ENCODE measurements at places on chromosomes 6 and 20.

GRCh38 chr6:151652325-151652724 is 155.2 kb upstream of the ESR1 start:
- DNase-seq, result no peak

- DNase-seq, result no peak
Observed at GRCh38 chr6:138025528-138025978, 81.7 kb downstream of the PERP start.

DNA sequence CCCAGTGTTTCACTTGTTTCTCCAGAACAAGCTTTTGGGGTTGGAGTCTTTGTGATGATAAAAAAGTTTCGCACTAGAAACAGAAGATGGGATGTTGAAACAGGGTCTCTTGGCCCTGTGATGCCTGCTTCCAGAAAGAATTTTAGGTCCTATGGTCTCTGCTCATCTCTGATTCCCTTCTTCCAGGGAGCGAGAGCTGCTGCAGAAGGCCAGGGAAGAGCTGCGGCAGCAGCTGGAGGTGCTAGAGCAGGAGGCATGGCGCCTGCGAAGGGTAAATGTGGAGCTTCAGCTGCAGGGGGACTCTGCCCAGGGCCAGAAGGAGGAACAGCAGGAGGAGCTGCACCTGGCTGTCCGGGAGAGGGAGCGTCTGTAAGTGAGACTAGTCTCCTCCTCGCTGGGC is 18.3 kb downstream of the CEP250 start:
- DNase-seq, result no peak

- no peak for DNase-seq
Observed at GRCh38 chr20:46563860-46564221, 13.4 kb upstream of the OCSTAMP start.

- DNase-seq, result no peak
Observed at GRCh38 chr6:82380566-82381185, 17.1 kb downstream of the TPBG start.

DNA sequence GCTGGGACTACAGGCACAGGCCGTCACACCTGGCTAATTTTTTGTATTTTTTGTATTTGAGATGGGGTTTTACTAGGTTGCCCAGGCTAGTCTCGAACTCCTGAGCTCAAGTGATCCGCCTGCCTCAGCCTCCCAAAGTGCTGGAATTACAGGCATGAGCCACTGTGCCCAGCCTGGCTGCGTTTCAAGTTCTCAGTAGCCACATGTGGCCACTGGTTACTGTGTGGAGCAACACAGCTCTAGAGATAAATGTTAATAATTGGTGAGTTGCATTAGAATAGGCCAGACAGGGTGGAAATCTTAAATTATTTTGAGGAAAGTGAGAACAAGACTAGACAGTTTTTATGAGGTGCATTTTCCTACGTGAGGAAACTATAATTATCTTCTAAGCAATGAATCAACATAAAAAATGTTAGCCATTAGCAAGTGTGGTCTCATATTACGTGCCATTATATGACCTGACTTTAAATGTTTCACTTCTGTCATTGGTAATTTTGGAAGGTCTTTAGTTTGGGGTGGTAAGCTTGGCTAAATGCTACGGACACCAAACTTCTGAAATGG is 129.6 kb downstream of the PLEKHG1 start:
- DNase-seq, result no peak

- DNase-seq, result no peak
Observed at GRCh38 chr6:127301199-127301700, 34.6 kb downstream of the RNF146 start.

- peak; percentile 66 for DNase-seq
Observed at GRCh38 chr6:112879920-112880413, 532.8 kb downstream of the RFPL4B start.

DNA sequence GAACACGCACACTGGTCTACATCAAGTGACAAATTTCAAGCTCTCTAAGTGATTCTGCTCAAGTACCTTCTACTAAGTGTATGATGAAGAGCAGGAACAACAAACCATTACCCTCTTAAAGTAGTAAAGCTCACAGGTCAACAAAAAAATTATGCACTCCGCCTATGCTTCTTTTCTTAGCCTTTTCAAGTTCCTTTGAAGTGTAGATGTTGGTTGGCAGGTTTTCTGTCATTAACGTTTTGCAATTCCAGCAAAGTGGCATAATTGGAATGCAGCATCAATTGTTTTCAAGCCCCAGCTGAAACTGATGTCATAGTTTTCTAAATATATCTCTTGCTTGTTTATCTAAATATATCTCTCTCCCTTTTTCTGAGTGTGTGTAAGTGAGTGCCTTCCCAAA is 396.9 kb upstream of the EYS start:
- DNase-seq, result no peak

DNA sequence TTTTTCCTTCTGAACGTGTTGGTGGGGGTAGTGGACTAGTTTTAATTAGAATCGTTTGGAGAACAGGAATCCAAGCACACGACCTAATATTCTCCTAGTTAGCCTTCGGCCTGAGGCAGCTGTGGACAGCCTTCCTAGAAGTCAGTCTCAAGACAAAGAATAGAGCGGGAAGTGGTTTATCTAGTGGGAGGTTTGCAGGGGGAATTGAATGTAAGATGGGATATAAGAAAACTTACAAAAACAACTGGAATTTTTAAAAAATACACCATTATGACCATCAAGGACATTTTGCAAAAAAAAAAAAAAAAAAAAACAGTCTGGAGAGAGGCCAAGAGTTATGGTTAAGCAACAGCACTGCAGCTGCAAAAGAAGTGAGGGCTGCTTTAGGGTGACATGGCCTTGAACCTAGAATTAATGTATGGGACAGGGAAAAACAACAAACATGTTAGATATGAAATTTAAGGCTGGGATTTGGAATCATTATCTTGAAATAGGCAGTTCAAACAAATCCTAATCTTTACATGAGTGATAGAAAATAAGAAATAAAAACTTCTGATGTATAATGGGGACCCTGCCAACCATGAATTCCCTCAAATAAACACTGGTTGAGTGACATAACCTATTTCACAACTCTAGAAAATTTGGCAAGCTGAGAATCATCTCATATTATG is 40.2 kb downstream of the PLAGL1 start:
- no peak for DNase-seq

DNA sequence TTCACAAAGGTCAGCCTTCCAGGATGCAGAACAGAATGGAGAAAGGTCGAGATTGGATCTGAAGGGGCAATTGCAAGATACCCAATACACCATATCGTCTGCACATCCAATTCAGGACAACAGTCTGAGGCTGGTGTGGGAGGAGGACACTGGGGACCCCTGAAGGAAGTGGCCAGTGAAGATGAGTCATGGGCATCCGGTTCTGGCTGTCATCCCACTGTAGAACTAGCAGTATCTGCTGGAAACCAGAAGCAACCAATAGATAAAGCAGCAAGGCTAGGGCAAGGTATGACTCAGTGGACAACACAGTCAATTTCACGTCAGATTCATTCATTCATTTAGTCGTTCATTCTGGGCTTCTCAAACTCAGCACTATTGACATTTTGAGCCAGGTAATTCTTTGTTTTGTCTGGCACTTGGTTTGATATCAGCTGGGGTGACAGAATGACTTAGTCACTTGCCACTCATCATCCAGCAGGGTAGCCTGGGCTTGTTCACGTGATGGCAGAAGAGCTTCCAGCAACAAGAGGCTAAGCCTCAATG is 30.3 kb upstream of the SHLD1 start:
- no peak for DNase-seq

GRCh38 chr6:34663831-34664255 is 32.7 kb downstream of the ILRUN start:
- DNase-seq, result no peak

DNA sequence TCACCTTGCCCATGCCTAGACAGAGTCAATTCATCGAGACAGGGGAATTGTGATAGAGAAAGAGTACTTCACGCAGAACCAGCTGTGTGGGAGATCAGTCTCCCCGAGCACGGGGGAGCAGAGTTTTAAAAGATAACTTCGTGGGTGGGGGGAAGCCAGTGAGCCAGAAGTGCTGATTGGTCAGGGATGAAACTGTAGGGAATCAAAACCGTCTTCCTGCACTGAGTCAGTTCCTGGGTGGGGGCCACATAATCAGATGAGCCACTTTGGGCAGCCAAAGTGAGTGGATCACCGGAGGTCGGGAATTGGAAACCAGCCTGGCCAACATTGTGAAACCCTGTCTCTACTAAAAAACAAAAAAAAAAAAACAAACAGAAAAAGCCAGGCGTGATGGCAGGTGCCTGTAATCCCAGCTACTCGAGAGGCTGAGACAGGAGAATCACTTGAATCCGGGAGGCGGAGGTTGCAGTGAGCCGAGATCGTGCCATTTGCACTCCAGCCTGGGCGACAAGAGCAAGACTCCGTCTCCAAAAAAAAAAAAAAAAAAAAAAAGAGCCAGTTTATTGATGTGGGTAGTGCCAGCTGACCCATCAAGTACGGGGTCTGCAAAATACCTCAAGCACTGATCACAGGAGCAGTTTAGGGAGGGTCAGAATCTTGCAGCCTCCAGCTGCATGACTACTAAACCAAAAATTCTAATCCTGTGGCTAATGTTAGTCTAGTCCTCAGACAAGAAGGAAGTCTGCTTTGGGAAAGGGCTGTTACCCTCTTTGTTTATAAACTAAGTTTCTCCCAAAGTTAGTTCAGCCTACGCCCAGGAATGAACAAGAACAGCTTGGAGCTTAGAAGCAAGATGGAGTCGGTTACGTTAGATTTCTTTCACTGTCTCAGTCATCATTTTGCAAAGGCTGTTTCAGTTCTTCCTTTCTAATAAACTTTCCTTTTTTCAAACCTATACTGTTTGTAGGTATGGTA is 3.9 kb upstream of the TRIM39 start:
- DNase-seq, result no peak

- DNase-seq, result no peak
Observed at GRCh38 chr20:3753501-3754275, 13.9 kb downstream of the ADISSP start.

GRCh38 chr20:41005361-41005729 is 23.3 kb upstream of the TOP1 start:
- DNase-seq, result no peak

DNA sequence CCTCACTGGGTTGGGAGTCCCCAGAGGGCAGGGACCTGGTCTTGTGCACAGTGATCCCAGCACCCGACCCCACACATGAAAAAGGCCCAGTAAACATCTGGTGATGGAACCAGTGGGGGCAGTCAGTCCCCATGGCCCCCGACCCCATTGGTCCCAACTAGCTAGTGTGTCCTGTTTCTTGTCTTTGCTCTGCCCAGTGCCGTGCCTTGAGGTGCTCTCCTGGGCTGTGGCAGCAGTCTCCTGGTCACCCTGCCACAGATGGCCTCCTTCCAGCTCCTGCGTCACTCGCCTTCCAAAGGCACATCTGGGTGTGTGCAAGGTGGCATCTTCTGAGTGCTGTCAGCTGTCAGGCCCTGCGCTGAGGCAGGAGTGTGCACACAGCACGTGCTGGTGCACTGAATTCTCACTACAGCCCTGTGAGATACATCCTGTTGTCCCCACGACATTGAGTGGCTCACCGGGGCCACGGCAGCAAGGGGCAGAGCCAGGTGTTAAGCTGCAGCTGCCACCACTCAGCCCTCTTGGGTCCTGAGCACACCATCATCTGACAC is 3.9 kb downstream of the NPEPL1 start:
- no peak for DNase-seq
